Suprapubic skin (tissue), 4 donors: ENCODE measurements at places on chromosomes 1 and 21.

- DNase-seq: no peak
These were observed 56.8 kb upstream of the SLC30A10 start for GRCh38 chr1:219985169-219985568.

- DNase-seq: no peak
These were observed 34.7 kb downstream of the EPRS1 start for GRCh38 chr1:220011620-220012019.

GRCh38 chr1:52268372-52268771 lies 97.6 kb downstream of the CC2D1B start:
- DNase-seq: no peak

GRCh38 chr1:167273027-167273800 lies 52.5 kb downstream of the POU2F1 start:
- no peak for DNase-seq
